ENCODE measurements at places on chromosomes 2 and 18.

- peaks cover 14% of the 10 kb centered on the region for H3K27me3 ChIP-seq
- H3K36me3 ChIP-seq: no peaks in the 10 kb centered on the region
- no peaks in the 10 kb centered on the region for H3K4me1 ChIP-seq
- no peak overlapping the region for H3K27ac ChIP-seq
These were observed 148.6 kb downstream of the B3GNT2 start for GRCh38 chr2:62344472-62344871.

DNA sequence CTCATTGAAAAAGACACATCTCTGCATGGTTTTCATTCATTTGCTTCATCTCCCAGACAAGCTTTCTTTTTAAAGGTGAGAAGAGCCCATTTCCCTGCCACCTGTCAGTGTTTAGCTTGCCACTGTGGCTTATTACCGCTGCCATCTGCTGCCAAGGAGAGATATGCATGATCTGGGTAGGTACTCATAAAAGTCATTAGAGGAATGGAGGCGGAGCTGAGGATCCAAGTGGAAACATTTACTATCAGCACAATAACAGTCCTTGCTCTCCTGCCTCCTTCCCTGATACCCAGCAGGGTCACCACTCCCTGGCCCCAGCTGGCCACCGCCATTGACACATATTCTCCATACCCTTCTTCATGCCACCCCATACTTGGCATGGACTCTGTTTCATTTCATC, 390.4 kb downstream of the TSN start:
- no peaks in the 10 kb centered on the region for H3K4me1 ChIP-seq
- no peak for DNase-seq
- no peak overlapping the region for H3K4me3 ChIP-seq
- H3K27ac ChIP-seq: no peak overlapping the region
- no peaks in the 10 kb centered on the region for H3K36me3 ChIP-seq

DNA sequence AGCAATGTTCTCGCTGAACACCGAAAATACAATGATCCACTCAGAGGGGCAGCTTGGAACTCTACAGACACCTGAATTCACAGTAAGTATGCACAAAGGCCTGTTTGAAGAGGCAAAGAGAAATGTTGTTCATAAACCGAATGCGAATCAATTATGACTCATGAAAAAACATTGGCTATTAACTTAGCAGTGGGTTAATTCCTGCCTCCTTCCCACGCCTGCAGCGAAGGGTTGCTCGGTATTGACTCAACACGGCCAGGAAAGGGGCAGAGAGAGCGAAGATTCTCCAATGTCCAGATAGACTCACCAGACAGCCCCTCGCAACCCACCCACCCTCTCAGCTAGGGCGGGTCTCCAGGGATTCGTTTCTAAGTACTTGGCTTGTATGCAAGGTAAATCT, 9.4 kb downstream of the CRACDL start:
- H3K27me3 ChIP-seq: peaks cover 45% of the 10 kb centered on the region
- H3K36me3 ChIP-seq: no peaks in the 10 kb centered on the region
- H3K4me1 ChIP-seq: no peaks in the 10 kb centered on the region
- H3K4me3 ChIP-seq: no peak overlapping the region

DNA sequence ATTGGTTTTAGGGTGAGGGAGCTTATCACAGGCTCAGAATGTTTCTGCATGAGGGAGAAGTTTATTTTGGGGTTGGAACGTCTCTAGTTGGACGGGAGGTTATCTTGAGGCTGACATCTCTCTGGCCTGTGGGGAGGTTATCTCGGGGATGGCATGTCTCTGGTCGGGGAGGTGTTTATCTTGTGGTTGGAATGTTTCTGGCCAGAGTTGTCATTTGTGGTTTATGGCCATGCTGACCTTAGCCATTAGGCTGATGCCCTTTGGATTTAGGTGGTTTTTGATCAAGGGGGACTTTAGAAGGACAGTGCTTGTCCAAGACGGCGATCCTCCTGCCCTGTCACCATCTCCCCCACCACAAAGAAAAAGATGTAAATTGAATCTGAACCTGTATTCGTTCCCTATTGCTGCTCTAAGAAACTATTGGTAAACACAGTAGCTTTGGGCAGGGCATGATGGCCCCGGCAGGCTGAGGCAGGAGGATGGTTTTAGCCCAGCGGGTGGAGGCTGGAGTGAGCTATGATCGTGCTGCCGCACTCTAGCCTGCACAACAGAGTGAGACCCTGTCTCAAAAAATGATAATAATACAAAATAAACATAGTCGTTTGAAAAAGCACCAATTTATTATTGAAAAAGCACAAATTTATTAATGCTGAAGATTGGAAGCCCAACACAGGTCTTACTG, 17.8 kb upstream of the MPPE1 start:
- H3K4me3 ChIP-seq: no peak overlapping the region
- no peak overlapping the region for H3K27ac ChIP-seq
- peaks cover 11% of the 10 kb centered on the region for H3K27me3 ChIP-seq
- DNase-seq: no peak

- no peak overlapping the region for H3K4me3 ChIP-seq
- no peak for DNase-seq
- H3K4me1 ChIP-seq: peaks cover 8% of the 10 kb centered on the region
- H3K27me3 ChIP-seq: no peaks in the 10 kb centered on the region
These were observed 63.9 kb upstream of the ACVR1 start for GRCh38 chr2:157940024-157940423.

GRCh38 chr2:183164650-183165015, 40.4 kb downstream of the NUP35 start:
- H3K27me3 ChIP-seq: no peaks in the 10 kb centered on the region
- H3K27ac ChIP-seq: no peak overlapping the region
- no peak overlapping the region for H3K4me3 ChIP-seq
- H3K36me3 ChIP-seq: peaks cover 56% of the 10 kb centered on the region

DNA sequence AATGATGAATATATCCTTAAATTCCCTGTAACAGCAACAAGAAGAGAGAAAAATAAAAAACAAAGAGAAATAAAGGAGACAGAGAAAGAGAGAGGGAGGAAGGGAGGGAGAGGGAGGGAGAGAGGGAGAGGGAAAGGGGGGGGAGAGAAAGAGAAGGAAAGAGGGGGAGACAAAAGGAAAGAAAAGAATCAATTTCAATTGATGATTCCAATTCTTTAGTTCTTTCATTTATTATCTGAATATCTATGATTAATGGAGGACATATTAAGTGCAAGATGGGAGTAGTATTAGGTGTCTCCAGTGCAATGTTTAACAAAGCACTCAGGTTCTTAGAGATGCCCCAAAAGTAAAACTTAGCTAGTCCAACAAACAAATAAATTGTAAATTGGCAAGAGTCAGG, 97.2 kb upstream of the DPP10 start:
- no peaks in the 10 kb centered on the region for H3K36me3 ChIP-seq
- H3K27ac ChIP-seq: no peak overlapping the region
- no peaks in the 10 kb centered on the region for H3K4me1 ChIP-seq
- H3K4me3 ChIP-seq: no peak overlapping the region

DNA sequence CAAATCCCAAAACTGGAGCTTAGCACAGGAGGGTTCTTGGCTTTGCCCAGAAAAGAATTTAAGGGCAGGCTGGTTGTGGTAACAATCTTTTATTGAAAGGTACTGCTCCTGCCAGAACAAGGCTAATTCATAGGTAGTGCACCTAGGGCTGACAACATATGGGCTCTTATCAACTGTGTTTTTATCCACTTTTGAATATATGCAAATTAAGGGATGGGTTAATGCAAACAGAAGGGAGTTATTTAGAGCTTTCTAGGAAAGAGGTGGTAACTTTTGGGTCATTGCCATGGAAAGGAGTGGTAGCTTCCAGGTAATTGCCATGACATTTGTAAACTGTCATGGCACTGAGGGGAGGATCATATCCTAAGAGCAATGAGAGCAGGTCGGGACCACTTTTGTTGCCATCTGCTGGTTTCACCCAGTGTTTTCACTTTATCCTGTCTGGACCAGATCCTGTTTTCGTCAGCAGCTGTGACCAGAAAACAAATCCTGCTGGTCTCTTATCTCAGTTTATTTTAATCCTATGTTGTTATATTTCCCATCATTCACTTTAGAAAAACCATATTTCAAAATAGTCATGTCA, 981 bp downstream of the C2orf66 start:
- peaks cover 26% of the 10 kb centered on the region for H3K27me3 ChIP-seq
- H3K4me1 ChIP-seq: no peaks in the 10 kb centered on the region
- no peaks in the 10 kb centered on the region for H3K36me3 ChIP-seq
- no peak overlapping the region for H3K27ac ChIP-seq

DNA sequence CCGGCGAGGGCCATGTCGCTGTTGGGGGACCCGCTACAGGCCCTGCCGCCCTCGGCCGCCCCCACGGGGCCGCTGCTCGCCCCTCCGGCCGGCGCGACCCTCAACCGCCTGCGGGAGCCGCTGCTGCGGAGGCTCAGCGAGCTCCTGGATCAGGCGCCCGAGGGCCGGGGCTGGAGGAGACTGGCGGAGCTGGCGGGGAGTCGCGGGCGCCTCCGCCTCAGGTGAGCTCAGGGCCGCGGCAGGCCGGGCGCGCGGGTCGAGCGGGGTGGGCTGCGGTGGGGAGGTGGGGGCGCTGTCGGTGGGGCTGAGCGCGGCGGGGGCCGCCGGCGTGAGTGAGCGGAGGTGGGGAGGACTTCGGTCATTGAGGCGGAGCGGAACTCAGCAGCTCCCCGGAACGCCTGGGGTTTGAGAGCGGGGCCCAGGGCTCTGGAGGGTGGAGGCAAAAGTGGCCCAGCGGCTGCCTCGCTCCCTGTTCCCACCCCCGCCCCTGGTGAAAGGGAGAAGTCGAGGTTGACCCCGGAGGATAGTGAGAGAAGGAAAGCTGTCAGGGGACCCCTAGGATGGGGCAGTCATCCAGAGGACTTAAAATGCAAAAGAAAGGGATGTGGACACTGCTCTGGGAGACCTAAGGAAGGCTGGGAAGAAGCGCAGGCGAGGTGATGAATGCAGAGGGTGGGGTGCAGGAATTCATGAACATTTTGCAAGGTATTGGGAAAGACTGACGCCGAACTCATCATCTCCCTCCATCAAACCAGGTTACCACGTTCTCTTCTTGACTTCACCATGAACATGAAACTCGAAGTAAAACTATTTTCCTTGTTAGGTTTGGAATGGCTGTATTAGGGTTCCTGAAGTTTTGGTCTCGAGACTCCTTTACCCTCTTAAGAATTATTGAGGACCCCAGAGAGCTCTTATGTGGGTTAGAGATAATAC, 633 bp downstream of the MALT1 start:
- peak; percentile 74 for DNase-seq
- H3K4me1 ChIP-seq: peaks cover 66% of the 10 kb centered on the region
- H3K27me3 ChIP-seq: no peaks in the 10 kb centered on the region

DNA sequence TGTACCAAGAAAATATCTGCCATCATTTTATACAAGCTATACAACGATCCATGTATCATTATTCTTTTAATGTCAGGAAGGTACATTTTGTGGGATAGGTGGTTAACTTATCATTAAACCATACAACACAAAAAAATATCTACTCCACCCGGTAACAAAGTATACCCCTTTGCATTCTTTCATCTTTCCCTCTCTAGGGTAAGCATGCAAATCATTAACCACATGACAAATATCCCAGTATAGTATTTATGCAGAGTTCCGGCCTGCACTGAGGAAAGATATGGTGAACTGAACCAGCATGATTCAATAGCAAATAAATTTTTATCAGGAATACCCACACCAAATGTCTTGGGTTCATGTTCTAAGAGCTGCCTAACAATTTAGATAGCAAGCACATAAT, 22.5 kb upstream of the SULT1C2 start:
- no peaks in the 10 kb centered on the region for H3K4me1 ChIP-seq
- no peak overlapping the region for H3K27ac ChIP-seq
- H3K4me3 ChIP-seq: no peak overlapping the region
- no peak for DNase-seq
- H3K27me3 ChIP-seq: peaks cover 6% of the 10 kb centered on the region

DNA sequence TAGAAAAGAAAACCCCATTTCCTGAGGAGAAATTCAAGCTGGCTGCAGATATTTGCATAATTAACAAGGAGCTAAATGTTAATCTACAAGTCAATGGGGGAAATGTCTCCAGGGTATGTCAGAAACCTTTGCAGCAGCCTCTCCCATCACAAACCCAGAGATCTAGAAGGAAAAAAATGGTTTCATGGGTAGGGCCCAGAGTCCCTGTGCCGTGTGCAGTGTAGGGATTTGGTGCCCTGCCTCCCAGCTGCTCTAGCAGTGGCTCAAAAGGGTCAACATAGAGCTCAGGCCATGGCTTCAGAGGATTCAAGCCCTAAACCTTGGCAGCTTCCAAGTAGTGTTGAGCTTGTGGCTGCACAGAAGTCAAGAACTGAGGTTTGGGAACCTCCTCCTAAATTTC, 290.2 kb upstream of the TMEFF2 start:
- H3K27me3 ChIP-seq: no peaks in the 10 kb centered on the region
- H3K4me3 ChIP-seq: no peak overlapping the region
- no peak overlapping the region for H3K27ac ChIP-seq
- no peaks in the 10 kb centered on the region for H3K36me3 ChIP-seq

- no peaks in the 10 kb centered on the region for H3K36me3 ChIP-seq
- H3K27me3 ChIP-seq: peaks cover 93% of the 10 kb centered on the region
- no peak overlapping the region for H3K4me3 ChIP-seq
- H3K27ac ChIP-seq: no peak overlapping the region
- H3K4me1 ChIP-seq: no peaks in the 10 kb centered on the region
These were observed 36.1 kb upstream of the ZNF532 start for GRCh38 chr18:58828399-58829121.

- H3K4me3 ChIP-seq: no peak overlapping the region
- H3K27ac ChIP-seq: no peak overlapping the region
- DNase-seq: no peak
- no peaks in the 10 kb centered on the region for H3K36me3 ChIP-seq
- H3K27me3 ChIP-seq: peaks cover 7% of the 10 kb centered on the region
These were observed 10.9 kb upstream of the HS6ST1 start for GRCh38 chr2:128329607-128330006.

GRCh38 chr18:54359233-54359632, 1.5 kb downstream of the C18orf54 start:
- H3K27me3 ChIP-seq: peaks cover 9% of the 10 kb centered on the region
- DNase-seq: no peak
- H3K4me1 ChIP-seq: peaks cover 34% of the 10 kb centered on the region
- H3K27ac ChIP-seq: no peak overlapping the region
- H3K36me3 ChIP-seq: peaks cover 17% of the 10 kb centered on the region

- no peak overlapping the region for H3K27ac ChIP-seq
- peaks cover 30% of the 10 kb centered on the region for H3K36me3 ChIP-seq
- H3K4me3 ChIP-seq: no peak overlapping the region
These were observed 32.5 kb downstream of the CDC42EP3 start for GRCh38 chr2:37638973-37639372.

DNA sequence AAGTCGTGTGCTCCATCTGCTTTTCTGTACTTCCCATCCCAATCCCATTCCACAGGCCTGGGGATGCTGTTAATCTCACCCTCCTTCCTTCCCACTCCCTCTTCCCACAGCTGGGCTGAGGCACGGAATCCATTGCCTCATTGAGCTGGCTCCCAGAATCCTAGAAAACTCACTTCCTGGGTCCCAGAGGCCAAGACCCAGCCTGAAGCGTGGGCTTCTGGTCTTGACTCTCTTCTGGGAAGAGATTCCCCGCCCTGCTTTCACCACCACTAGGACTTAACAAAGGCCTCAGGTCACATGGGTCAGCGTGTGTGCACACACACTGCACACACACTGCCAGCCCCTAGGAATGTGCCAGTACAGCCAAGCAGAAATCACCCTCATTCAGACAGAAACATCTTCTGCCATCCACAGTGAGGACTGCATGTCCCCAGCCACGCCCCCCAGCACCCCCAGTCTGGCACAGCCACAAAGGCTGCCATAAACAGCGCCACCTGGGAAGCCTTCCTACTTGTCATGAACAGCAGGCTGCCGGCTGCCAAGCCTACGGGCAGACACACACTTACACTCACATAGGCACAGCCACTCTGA, 165.8 kb downstream of the TNS1 start:
- DNase-seq: no peak
- H3K27me3 ChIP-seq: peaks cover 11% of the 10 kb centered on the region
- H3K27ac ChIP-seq: no peak overlapping the region
